A549 treated with Hydrocortisone at 1 μM for 4 hours (cell line): ENCODE measurements at places on chromosomes 16 and 17. TPM values are rescaled to one million over a fixed set of nuclear protein-coding genes. Genes with fewer than 3 reads are reported as not detected.

MFSD11 gene
- 20.7 to 22.1 TPM (median 21.1 TPM) in 5 replicates for total RNA-seq

BEAN1 gene
- total RNA-seq: 4.3 to 7.4 TPM (median 5.4 TPM) in 5 replicates

TMEM98 gene
- 45.5 to 52.3 TPM (median 48.4 TPM) in 5 replicates for total RNA-seq

C17orf75 gene
- 24.6 to 36.6 TPM (median 29.5 TPM) in 5 replicates for total RNA-seq

ZNF778 gene
- 8.3 to 11.7 TPM (median 10.5 TPM) in 5 replicates for total RNA-seq

EVPL gene
- 14.7 to 18.8 TPM (median 16.8 TPM) in 5 replicates for total RNA-seq

ITGB4 gene
- 88.7 to 126 TPM (median 108 TPM) in 5 replicates for total RNA-seq

TNK1 gene
- 1.4 to 2.1 TPM (median 1.7 TPM) in 5 replicates for total RNA-seq

CRISPLD2 gene
- total RNA-seq: 3.0 to 4.4 TPM (median 3.5 TPM) in 5 replicates

CCL8 gene
- total RNA-seq: not detected in 5 replicates

KLHL36 gene
- 17.4 to 27.3 TPM (median 23.5 TPM) in 5 replicates for total RNA-seq

MC1R gene
- 5.9 to 7.0 TPM (median 6.1 TPM) in 5 replicates for total RNA-seq

SBK1 gene
- 0.22 to 0.32 TPM (median 0.25 TPM) in 5 replicates for total RNA-seq

KCTD19 gene
- total RNA-seq: 0.21 to 0.53 TPM (median 0.39 TPM) in 5 replicates

CFAP97D1 gene
- 0.02 to 0.03 TPM (median 0.03 TPM) in 3 of 5 replicates, not detected in the others for total RNA-seq

PYDC1 gene
- not detected in 5 replicates for total RNA-seq

SP2 gene
- 17.5 to 19.2 TPM (median 17.6 TPM) in 5 replicates for total RNA-seq

MRPL58 gene
- total RNA-seq: 71.2 to 79.0 TPM (median 76.6 TPM) in 5 replicates

CCL3 gene
- not detected in 5 replicates for total RNA-seq

CCDC144A gene
- 0.69 to 1.4 TPM (median 1.2 TPM) in 5 replicates for total RNA-seq

SLC47A1 gene
- total RNA-seq: 19.3 to 24.3 TPM (median 20.6 TPM) in 5 replicates

KRTAP4-1 gene
- total RNA-seq: 0.10 to 0.29 TPM (median 0.16 TPM) in 3 of 5 replicates, not detected in the others

COA3 gene
- total RNA-seq: 106 to 148 TPM (median 136 TPM) in 5 replicates

TMEM101 gene
- 24.3 to 31.7 TPM (median 29.9 TPM) in 5 replicates for total RNA-seq

TEX14 gene
- 0.16 to 0.50 TPM (median 0.16 TPM) in 5 replicates for total RNA-seq

CNTD1 gene
- 0.09 to 0.17 TPM (median 0.13 TPM) in 3 of 5 replicates, not detected in the others for total RNA-seq

APOH gene
- total RNA-seq: 4.3 to 6.0 TPM (median 5.0 TPM) in 5 replicates

TPSD1 gene
- not detected in 5 replicates for total RNA-seq

TVP23A gene
- 0.08 to 0.18 TPM (median 0.13 TPM) in 5 replicates for total RNA-seq

HSF5 gene
- total RNA-seq: not detected in 5 replicates

DNAH17 gene
- 1.0 to 1.8 TPM (median 1.3 TPM) in 5 replicates for total RNA-seq

JMJD8 gene
- total RNA-seq: 73.2 to 80.1 TPM (median 77.6 TPM) in 5 replicates

CDRT15 gene
- total RNA-seq: not detected in 5 replicates

SLC16A5 gene
- 25.8 to 33.0 TPM (median 29.0 TPM) in 5 replicates for total RNA-seq

SLC7A6 gene
- total RNA-seq: 30.2 to 39.3 TPM (median 32.9 TPM) in 5 replicates

LDHD gene
- total RNA-seq: 0.59 to 0.87 TPM (median 0.84 TPM) in 5 replicates

GAN gene
- total RNA-seq: 2.2 to 2.9 TPM (median 2.6 TPM) in 5 replicates

PRR11 gene
- total RNA-seq: 47.2 to 64.9 TPM (median 54.9 TPM) in 5 replicates

KDM8 gene
- total RNA-seq: 2.2 to 3.0 TPM (median 2.8 TPM) in 5 replicates

GAS2L2 gene
- 0.05 to 0.16 TPM (median 0.07 TPM) in 5 replicates for total RNA-seq

CASKIN1 gene
- 0.36 to 1.3 TPM (median 0.64 TPM) in 5 replicates for total RNA-seq

TBC1D28 gene
- total RNA-seq: not detected in 5 replicates

HAGHL gene
- 16.0 to 19.2 TPM (median 18.8 TPM) in 5 replicates for total RNA-seq

MED31 gene
- total RNA-seq: 18.2 to 34.0 TPM (median 30.4 TPM) in 5 replicates

CACNG4 gene
- total RNA-seq: 10.2 to 15.2 TPM (median 13.4 TPM) in 5 replicates
